Omental fat pad (tissue), 4 donors: ENCODE measurements at places on chromosomes 11 and 22. TPM values are rescaled to one million over a fixed set of nuclear protein-coding genes. Genes with fewer than 3 reads are reported as not detected.

The SUSD2 gene
- 2.3 TPM for total RNA-seq

The POTEH gene
- not detected for total RNA-seq

DNA sequence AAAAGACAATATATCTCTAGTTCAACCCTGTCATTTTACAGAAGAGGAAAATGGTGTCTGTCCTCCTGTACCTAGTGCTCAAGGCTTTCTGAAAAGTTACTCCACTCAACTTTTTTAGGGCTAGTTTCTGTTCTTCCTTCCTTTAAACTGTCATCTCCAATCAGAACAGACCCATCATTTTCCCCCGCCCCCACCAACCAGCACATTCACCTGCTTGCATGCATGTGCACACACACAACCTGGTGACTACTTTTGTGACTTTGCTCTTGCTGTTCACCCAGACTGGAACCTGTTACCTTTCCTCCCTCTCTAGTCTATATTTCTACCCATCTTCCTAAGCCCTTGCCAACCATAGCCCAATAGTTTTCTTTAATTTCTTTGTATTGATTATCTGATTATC, 5.6 kb downstream of the FBXO7 start:
- DNase-seq: no peak

GRCh38 chr11:85647078-85647477, 689 bp upstream of the TMEM126A start:
- no peak for DNase-seq

- DNase-seq: no peak
Measured at GRCh38 chr11:120893440-120894201, 130.3 kb upstream of the TBCEL start.

DNA sequence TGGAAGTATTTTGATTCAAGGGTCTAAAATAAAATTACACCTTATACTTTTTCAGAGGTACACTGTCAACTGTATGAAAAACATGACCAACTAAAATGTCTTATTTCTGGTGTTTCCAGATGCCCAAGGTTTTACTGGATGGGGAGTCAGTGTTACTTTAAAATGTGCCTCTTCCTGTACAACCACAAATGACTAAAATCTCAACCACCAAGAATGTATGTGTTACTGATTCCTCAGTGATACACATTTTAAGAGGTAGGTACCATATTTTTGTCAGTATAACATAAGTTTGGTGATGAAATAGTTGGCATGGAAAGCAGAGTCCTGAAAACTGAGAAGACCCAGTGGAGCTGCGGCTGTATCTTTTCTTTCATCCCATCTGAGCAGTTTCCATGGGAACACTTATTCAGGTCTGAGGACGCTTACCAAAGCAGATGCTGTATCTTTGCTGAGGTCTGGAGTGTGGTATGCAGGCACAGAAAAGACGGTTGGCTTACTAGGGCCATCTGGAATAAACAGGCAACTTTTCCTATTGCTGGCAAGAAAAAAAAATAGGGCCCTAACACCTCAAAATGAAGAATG, 21.2 kb upstream of the TP53AIP1 start:
- no peak for DNase-seq

GRCh38 chr22:49936018-49936972, 17.9 kb downstream of the CRELD2 start:
- DNase-seq: peak; percentile 90

- DNase-seq: no peak
Measured at GRCh38 chr22:22397292-22397870, 111.2 kb downstream of the ZNF280B start.
